Stimulated activated CD4-positive, alpha-beta T cell treated with anti-CD3 and anti-CD28 coated beads, Interleukin-2, amount 100 ng/mL, for 24 hours (primary cell): ENCODE measurements at places on chromosomes 1 and 21.
A peak's percentile ranks its signal among the peaks of the same experiment; 100 is the strongest.

DNA sequence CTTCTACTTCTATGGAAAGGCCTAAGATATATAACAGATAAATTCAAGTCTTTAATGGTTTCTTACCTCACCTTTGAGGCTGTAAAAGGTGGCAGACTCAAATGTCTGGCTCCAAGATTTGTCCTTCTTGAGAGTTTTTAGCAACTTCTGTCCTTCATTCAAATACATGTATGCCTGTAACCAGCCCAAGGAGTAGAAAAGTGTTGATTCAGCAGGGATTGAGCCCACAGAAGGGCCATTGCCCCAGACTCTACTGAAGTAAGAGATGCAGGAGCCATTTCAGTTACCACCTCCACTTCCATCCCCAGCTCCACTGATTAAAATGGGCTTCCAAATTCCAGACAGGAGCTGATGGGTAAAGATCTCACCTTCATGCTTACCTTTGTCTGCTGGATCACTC, 80.0 kb downstream of the ADCY10 start:
- no peak for DNase-seq

GRCh38 chr1:245453541-245453940, 298.8 kb downstream of the KIF26B start:
- no peak for DNase-seq

DNA sequence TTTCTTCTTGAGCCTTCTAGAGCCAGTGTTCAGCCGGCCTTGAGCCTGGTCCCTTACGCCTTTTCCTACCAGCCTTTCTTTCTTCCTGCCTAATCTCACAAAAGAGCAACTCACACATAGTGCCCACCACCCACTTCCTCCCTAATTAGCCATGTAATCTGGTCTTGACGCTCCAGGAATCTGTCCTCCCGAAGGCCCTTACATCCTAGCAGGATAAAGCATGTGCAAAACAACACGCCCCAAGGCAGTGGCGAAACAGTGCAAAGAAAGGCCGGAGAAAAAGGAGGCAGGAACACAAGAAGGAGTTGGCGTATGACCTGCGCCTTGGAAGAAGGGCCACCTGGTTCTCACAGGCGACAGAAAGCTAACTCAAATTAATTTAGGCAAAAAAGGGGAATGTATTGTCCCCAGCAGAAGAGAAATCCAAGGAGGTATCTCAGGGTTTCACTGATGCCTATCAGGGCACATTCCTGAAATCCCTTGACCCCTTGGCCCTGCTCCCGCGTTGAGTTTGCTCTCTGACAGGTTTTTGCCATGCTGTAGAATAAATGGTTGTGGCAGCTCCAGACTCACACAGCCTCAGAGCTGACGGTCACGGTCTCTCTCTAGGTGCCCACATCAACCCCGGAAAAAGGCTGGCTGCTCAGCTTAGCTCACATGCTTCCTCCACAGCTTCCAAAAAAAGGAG, 79.0 kb downstream of the ZNF281 start:
- no peak for DNase-seq

GRCh38 chr1:49104575-49104974, 327.9 kb upstream of the BEND5 start:
- DNase-seq = no peak

- peak; percentile 96 for DNase-seq
Measured at GRCh38 chr1:165597883-165598675, 33.0 kb upstream of the MGST3 start.

DNA sequence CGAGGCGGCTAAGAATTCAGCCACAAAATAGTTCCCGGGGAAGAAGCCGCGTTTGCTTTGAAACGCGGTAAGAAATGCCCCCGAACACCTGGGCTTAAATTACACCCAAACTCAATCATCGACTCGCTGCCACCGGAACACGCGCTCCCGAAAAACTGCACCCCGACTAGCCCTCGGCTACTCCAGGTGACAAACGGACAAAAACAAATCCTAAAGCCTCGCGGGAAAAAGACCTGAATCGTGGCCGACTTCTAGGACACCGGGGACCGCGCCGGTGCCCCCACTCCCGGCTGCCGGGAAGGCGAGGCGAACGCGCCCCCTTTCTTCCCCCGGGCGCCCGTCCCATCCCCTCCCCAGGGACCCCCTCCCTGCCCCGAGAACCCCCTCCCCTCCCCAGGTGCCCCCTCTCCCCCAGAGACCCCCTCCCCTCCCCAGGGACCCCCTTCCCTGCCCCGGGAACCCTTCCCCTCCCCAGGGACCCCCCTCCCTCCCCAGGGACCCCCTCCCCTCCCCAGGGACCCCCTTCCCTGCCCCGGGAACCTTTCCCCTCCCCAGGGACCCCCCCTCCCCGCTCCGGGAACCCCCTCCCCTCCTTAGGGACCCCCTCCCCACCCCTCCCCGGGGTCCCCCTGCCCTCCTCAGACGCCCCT, 628 bp downstream of the C1orf159 start:
- DNase-seq = no peak

DNA sequence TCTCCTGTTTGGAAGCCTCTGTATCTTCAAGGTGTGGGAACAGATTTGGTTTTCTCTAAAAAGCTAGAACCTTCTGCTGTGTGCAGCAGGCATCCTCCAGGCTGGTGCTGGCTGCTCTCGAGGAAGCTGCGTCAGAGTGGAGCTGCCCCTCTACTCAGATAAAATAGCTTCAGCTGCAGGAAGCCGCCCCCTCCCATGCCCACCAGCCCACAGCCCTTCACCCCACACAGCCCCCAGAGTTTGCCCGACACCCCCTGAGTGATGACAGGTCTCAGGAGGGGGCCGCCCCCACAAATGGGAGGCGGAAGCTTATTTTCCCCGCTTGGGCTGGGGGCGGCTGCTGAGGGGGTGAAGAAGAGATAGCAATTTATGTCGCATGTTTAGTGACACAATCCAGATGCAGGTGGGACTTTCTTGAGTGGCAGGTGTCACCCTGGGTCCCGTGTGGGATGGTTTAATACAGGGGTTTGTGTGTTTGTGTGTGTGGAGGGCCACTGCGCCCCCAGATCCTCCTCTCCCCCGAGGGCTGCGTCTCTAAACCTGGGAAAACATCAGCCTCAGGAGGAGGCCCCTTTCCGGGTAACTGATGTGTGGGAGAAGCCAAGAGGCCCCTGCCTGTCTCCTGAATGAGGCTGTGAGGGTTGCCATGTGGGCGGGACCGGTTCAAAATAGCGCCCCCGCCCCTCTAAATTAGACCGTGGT, 55.4 kb downstream of the STUM start:
- DNase-seq = no peak

DNA sequence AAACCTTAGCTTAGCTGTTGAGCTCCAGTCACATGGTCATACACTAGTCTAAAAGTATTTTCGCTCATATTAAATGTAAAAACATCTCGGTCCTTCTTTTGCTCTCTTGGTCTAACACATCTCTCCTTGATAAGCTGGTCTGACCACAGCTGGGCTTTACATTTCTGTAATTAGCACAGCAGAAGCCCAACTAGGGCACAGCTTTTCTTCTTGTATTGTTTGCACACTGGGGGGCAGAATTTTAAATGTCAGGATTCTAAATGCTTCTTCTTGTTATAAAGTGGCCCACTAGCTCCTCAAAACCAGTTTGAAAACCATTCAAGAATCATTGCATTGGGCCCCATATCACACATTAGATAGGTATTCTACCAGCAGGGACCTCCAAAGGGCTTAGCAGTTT, 289.1 kb upstream of the PKN2 start:
- DNase-seq = no peak

GRCh38 chr1:32767641-32768040, 49.5 kb downstream of the YARS1 start:
- no peak for DNase-seq

DNA sequence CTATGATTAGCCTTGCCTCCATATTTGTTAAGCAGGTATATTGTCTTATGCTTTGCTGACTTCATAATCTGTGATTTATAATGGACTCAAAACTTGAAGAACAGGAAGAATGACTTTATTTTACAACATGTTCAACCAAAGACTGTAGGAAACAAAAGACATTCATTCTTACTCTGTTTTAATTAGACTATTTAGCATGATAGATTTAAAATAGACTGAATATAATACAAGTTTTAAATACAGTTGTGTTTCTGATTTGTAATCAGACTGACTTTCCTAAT, 63.1 kb downstream of the CDC14A start:
- DNase-seq = no peak

GRCh38 chr1:10210841-10211804, 753 bp downstream of the KIF1B start:
- peak; percentile 30 for DNase-seq

- no peak for DNase-seq
Measured at GRCh38 chr1:85865213-85865612, 157.0 kb upstream of the ZNHIT6 start.

DNA sequence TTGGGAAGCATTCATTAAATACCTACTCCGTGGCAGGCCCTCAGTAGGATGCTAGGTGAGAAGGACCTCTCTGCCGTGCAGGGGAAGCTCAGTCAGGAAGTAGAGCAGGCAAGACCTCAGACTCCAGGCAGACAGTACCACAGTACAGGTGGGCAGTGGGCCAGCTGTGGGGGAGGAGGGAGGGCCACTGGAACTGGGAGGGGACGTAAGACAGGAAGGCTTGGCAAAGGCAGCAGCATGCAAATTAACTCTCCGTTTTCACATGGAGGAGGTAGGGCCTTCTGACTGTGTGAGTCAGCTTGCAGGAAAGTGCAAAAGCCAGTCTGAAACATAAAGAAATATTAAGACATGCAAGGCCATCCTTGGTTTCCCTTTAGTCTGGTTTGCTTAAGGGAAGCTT, 157.7 kb downstream of the TRIM33 start:
- DNase-seq = no peak
